ENCODE measurements at places on chromosomes 4 and X.

- no peak for DNase-seq
These were observed 224.5 kb upstream of the AGTR2 start for GRCh38 chrX:115946059-115946458.

GRCh38 chrX:38803243-38803587 is 2.0 kb downstream of the MID1IP1 start:
- DNase-seq, result no peak

- DNase-seq, result no peak
These were observed 76.4 kb upstream of the MBNL3 start for GRCh38 chrX:132565273-132565672.

GRCh38 chr4:149980941-149981340 is 97.3 kb upstream of the DCLK2 start:
- DNase-seq, result peak; percentile 56

- no peak for DNase-seq
These were observed 32.1 kb upstream of the SLC16A2 start for GRCh38 chrX:74389016-74389722.

DNA sequence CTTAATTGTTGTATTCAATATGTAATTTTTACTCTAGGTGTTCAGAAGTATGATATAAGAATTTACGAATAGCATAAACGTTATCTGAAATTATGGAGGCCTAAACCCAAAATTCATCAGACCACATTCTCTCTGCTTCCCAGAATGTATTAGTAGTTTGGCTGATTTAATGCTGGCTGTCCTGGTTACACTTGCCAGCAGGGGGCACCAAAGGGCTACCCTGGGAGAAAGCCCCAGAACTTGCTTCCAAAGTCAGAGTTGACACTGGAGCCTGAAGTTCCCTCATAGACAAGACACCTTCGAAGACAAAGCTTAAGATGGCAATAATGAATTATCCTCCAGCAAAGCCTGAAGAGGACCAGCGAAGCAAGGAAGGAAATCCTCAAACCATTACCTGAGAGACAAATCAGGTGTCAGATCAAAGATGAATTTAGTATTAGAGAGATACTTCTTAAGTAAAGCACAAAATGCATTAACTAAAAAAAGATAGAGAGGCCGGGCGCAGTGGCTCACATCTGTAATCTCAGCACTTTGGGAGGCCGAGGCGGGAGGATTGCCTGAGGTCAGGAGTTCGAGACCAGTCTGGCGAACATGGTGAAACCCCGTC is 11.3 kb upstream of the ANOS1 start:
- peak; percentile 64 for DNase-seq

DNA sequence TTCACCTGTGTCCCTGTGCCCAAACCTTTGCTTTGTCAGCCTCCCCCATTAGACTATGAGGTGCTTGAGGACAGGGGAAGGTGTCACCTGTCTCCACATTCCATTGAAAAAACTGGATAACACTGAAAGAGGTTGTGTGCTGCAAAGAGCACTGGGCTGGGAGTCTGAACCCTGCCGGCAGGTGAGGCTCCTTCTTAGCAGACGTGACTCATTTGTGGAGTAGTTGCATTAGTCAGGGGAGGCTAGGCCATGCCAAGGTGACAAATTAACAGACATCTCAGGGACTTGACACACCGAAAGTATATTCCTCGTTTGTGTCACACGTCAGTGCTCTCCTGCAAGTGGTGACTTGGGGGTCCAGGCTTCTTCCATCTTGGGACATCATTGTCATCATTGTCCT is 95.9 kb upstream of the STX18 start:
- no peak for DNase-seq

DNA sequence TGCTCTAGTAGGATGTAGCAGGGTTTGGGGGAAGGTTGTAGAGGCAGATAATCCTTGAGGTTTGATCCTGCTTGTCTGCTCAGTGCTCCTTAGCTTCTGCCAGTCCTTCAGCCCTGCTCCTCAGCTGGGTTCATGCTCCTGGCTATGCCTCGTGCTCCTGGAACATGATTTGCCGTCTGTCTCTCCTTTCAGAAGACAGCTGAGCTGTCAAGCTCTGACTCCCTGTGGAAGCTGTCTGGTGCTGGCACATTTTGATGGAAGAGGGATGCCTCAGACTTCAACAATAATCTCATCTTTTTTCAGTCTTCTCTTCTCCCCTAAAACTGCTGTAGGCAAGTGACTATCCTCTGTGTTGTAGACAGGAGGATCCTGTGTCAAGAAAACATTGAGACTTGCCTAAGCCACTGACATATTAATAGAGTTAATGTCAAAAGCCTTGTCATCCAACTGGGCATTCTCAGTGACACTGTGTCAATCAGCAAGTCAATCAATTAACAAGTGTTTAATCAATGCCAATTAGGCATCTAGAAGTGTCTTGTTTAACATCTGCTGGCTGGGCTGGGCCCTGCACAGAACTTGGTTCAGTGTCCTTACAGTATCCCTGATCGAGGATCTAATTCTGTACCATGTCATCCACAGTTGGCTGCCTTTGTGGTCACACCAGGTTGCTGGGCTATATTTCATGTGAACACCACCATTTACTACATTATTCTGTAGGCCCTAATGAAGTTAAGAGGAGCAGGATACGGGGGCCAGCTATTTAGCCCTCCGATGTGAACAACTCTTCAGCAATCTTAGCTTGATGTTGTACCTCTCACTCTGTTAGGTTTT is 96.7 kb downstream of the SYNPO2 start:
- DNase-seq, result no peak

- no peak for DNase-seq
These were observed 52.8 kb upstream of the CCSER1 start for GRCh38 chr4:90074322-90074886.

DNA sequence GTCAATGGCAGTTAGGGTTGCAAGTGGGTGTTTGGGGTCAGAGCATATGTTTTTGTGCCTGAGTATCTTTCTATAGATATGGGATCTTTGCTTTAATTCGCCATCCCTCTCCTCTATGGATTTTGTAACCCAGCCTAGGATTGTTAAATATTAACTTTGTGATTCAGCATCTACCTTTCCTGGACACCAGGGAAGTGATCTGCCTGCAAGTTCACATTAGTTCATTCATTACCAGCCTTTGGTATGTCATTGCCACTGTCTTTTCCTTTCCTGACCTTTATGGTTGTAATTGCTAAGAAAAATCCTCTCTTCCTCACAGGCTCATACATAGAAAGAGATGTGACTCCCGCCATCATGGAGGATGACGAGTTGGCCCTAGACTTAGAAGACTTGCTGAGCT is 73.8 kb downstream of the KIT start:
- DNase-seq, result no peak

GRCh38 chr4:26083987-26084386 is 170.0 kb downstream of the SMIM20 start:
- DNase-seq, result peak; percentile 11

- DNase-seq, result no peak
These were observed 1.7 kb downstream of the MTMR1 start for GRCh38 chrX:150694738-150695410.

DNA sequence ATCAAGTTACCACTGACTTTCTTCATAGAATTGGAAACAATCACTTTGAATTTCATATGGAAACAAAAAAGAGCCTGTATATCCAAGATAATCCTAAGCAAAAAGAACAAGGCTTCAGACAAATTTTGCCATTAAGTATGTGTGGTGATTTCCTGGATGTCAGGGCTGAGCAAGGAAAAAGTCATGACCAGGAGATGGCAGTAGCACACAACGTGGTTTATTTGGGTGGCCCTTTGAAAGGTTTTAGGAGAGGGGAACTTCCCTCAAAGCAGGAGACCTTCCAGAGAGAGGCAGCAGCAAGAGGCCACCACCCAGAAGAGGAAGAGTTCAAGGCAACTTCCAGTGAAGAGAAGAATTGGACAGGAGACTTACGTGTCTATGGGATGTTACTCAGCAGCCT is 18.1 kb upstream of the ZXDB start:
- DNase-seq, result no peak

- DNase-seq, result no peak
These were observed 2469.0 kb downstream of the PCDH7 start for GRCh38 chr4:33189169-33189568.

GRCh38 chr4:10577018-10577417 is 107.5 kb downstream of the CLNK start:
- no peak for DNase-seq

DNA sequence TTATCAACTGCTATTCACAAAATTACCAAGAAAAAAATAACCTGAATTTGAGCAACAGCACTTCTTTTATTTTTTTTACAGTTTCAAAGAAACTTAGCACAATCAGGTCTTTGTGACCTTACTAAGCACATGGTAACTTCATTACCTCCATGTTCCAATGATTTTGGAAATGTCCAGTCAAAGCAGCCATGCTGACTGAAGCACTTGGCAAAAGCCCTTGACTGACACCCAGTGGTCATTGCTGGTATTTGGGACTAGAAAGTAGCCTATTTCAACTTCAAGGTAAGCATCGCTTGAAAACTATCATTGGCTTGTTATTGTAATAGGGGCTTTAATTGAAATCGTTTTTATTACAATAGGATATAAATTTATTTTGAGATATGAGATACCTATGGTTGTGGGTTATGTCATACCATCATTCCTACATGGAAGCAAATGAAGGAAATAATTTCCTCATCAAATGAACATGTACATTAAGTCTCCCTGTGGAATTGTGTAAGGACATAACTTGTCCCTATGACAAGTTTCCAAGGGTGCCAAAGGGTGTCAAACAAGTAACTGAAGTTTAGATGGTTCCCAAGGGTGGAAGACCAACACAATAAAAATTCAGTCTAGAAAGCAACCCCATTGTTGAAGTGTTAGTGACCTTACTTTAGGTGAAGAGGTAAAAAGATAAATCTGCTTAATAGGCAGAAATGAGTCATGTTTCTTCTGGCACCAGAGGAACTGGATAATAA is 15.2 kb upstream of the ANXA10 start:
- DNase-seq, result peak; percentile 68

DNA sequence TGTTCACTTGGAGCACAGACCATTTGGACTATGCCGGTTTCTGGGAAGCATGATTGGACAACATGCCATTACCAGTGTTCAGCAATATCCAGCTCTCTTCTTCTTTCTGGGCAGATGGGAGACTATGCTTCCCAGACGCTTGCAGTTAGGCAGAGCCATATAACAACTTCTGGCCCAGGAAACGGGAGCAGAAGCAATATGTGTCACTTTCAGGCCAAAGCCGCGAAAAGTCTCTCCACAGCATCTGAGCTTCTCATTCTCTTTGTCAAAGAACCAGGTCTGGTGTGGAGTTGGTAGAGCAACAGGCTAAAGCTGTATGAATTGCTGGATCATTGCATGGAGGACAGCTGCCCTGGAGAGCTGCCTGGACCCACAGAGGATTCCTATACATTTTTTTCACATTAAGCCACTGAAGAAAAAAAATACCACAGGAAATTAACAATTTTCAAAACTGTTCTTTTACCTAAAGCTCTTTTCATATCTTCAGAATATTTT is 131.4 kb upstream of the FRG1 start:
- DNase-seq, result no peak

GRCh38 chr4:8045909-8046308 is 106.2 kb upstream of the AFAP1 start:
- no peak for DNase-seq

DNA sequence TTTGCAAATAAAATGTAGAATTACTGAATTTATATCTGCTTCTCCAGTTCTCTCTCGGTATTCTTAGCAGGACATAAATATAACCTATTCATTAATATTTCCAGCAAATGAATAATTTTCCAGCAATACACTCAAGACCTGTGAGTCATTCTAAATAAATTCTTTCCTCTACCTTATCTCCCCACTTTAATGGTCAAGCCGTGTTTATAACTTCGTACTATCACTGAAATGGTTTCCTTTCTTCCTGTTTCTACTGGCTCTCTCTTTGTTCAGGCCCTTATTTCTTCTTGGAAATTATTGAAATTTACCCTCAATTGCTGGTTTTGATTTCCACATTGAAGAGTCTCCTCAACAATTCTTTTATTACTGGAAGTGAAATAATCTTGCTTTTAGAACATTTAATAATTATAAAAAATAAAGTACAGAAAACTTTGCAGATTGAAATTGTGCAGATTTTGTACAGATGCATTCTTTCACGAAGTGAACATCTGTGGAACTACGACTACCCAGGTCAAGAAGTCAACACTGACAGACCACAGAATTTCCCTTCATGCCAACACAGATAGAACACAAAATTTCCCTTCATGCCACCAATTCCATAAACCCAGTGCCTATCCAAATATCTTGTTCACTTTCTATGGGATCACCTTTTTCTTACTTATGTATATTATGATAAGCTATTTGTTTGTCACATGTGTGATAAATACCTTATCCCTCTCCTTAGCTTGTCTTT is 205.7 kb downstream of the FAT4 start:
- DNase-seq, result no peak

DNA sequence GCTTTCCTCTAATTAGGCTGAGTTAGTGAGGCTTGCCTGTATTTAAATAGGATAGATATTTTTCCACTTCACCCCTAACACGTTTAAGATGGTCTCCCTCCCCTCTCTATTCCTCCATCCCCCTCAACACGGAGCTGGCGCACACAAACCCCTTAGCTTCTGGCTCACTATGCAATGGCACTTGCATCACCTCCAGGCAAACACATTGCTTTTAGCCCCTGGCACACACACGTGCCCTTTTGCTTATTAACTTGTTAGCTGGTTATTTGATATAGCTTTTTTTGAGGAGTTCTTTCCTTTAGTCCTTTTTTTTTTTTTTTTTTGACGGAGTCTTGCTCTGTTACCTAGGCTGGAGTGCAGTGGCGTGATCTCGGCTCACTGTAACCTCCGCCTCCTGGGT is 94.3 kb downstream of the HDAC8 start:
- no peak for DNase-seq

GRCh38 chrX:102658556-102658955 is 7.3 kb downstream of the GPRASP1 start:
- no peak for DNase-seq

- DNase-seq, result peak; percentile 55
These were observed 70.8 kb downstream of the RWDD4 start for GRCh38 chr4:183588169-183588675.

DNA sequence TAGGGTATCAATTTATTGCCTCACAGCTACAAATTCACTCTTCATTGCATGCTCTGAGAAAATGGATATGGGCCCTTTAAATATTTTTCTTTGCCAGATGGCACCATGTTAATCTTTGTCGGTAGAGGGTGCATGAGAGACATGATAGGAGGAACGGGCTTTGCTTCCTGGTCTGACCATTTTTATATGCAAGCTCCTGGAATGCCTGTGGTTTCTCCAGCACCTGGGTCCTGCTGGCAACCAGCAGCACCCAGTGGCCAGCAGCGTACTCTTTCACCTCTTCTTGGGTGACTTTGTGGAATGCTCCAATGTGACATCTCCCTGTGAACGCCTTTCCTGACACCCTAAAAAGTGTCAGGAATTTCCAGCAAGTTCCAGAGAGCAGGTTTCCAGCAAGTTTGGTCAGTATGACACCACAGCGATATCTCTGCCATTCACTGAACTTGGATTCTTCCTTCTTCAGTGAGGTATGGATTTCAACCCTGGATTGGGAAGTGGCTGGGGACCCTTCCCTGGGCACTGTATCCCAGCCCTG is 140.3 kb upstream of the PGRMC2 start:
- peak; percentile 75 for DNase-seq

GRCh38 chr4:140645614-140646412 is 77.1 kb upstream of the UCP1 start:
- no peak for DNase-seq
